ENCODE measurements at places on chromosomes 3 and 15. TPM values are rescaled to one million over a fixed set of nuclear protein-coding genes. Genes with fewer than 3 reads are reported as not detected.

Gene CCRL2
- 1.4 TPM for total RNA-seq

Gene CRABP1
- total RNA-seq: 3.3 TPM

Gene GUCA1C
- not detected for total RNA-seq

- peaks cover 26% of the 10 kb centered on the region for H3K4me1 ChIP-seq
- H3K27ac ChIP-seq: no peak overlapping the region
- no peaks in the 10 kb centered on the region for H3K36me3 ChIP-seq
- DNase-seq: peak; percentile 69
Measured at GRCh38 chr3:45507820-45508317, 86.7 kb upstream of the LIMD1 start.
